ENCODE measurements at places on chromosomes 3 and 15.
A peak's percentile ranks its signal among the peaks of the same experiment; 100 is the strongest.

DNA sequence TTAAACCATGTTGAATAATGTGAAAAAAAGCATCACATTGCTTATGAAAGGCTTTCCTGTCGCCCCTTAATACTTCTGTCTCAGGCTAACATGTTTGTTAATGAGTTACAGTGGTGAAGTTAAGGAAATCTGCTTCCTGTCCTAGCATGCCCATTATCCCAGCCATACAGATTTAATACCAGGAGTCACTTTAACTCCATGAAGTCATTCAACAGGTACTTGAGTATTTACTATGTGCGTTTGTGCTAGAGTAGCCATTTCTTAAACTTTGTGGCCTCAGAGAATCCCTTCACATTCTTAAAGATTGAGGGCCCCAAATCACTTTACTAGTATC, 10.1 kb upstream of the SETD5 start:
- no peak for DNase-seq

DNA sequence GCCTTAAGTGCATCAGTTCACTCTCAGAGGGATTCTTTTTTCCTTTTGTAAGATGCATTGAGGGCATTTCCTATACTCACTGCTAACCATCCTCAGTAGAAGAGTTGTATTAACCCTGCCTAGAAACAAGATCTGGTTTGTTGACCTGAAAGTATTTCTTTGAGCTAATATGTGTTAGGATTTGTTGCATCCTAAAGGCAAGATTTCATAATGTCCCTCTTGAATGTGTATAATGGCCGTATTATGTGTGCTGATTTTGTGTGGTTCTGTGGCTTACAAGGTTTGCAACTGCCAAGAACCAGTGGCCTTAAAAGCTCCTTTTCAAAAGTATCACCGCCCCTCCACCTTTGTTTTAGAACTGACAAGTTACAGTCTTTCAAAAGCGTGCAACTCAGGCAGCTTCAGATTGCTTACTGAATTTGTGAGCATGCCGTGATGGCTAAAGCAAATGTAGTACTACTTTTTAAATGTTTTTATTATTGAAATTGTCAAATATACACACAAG, 182.0 kb upstream of the BHLHE40 start:
- no peak for DNase-seq

- no peak for DNase-seq
Observed at GRCh38 chr3:101950510-101950909, 101.2 kb downstream of the NFKBIZ start.

- no peak for DNase-seq
Observed at GRCh38 chr15:50613600-50613999, 67.1 kb upstream of the USP50 start.

DNA sequence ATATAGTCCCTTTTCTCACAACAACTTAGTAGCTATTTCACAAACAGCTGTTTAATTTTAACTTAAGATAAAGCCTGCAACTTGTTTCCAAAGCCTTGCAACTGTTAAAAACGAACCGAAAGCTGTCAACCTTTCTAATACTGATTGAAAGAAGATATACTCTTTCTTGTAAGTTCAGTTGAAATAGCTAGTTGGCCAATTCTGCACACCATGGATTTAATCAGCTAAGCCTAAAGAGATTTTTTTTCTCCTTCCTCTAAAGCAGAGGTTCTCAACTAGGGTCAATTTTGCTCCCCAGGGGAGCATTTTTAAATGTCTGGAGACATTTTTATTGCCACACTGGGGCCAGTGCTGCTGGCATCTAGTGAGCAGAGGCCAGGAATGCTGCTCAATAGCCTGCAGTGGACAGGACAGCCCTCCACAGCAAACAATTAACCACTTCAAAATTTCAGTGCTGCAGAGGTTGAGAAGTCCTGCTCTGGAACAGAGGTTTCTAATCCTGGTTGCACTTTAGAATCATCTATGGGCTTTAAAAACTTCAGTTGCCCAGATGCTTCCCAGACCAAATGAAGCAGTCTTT, 26.2 kb downstream of the MINDY4B start:
- DNase-seq, result no peak

DNA sequence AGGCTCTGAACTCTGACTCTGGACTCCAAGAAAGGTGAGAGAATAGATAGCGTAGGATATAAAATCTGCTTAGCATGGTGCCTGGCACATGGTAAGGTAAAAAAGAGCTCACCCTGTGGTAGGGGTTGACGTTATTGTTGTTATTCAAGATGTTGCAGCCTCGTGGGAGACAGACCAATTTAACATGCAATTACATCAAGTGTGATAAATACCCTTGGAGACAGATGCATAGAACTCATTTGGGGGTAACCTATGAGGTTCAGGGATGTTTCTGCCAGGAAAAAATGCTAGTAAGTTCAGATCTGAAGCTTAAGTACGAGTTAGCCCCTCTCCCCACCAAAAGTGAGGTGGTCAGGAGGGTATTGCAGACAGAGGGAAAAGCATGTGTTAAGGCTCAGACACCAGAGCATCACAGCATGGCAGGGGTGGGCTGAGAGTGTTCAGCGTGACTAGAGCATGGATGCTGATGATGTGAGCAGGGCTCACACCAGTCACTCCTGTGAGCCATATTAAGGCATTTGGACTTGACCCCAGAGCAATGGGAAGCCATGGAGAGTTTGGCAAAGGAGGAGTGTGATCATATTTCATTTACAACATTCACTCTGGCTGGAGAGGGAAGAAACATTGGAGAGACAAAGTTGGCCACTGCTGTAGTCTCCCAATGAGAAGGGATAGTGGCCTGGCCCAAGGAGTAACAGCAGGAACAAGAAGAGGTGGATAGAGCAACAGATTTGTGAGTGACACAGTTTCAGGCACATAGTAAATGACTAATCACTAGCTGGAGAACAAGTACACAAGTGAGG, 181.0 kb downstream of the UACA start:
- no peak for DNase-seq

DNA sequence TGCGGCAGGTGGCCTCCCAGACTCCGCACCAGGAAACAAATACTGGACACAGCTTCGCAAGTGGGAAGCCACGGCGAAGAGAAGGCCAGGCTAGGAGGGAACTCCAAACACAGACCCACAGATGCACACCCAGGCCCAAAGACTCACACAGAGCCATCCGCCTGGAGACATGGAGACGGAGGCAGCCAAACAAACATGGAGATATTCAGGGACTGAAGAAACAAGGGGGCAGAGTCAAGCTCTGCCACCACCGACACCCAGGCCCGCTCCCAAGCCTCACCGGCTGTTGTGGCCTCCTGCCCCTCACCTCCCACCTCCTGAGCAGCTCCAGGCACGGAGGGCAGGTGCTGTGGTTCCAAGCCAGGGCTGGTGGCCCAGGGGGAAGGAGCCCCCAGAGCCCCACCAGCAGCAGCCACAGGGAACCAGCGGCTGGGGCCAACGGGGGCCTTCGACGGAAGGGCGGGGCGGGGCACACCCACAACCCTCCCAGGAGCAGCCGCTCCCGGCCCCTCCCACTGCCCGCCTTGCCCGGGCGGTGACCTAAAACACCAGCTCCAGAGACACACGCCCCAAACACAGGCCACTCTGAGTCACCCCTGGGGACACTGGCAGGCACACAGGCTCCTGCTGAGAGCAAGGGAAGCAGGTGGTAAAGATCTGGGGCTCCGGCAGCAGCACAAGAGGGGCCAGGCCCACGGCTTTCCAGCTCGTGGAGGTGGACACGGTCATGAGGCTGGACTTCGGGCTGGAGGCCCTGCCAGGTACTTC, 31.9 kb downstream of the TNK2 start:
- DNase-seq, result peak; percentile 31

DNA sequence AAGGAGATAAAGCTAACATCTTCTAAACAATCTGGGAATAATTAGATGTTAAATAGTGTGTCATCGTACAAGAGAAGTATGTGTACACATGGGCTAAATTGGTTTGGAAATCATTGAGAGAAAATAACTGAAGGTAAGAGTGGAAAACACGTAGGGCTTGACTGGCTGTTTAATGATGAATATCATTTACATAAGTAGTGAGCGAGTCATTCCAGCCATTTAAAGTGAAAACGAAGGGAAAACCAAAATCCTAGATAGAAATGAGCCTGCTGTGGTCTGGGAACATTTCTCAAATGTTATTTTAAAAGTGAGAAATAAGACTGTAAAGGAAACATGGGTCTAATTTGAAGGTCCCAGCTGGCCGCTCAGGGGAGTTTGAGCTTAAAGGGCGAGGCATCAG, 41.9 kb upstream of the KCNMB2 start:
- DNase-seq, result no peak

GRCh38 chr3:156253150-156253549, 132.8 kb downstream of the KCNAB1 start:
- no peak for DNase-seq

DNA sequence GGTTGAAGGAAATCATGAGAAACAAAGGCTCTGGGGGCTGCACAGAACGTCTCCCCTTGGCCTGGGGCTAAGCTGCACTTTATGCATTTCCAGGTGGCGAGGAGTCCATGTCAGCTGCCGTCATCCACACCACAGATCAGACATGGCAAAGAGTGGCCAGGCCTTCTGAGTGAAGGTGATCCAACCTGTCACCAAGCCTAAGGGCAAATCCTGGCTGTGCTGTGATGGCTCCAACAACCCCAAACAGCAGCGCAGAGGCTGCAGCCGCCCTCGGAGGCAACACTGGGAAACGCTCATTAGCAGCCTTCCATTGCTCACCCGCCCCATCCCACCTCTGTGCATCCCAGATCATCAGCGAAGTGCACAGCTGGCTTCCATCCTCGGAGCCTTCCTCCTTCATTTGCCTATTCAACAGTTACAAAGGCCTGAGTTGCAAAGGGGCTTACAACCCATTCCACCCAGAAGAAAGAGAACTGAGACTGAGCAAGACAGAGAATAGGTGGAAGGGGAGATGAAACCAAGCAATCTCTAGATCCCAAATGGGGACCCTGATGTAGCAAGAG, 55.7 kb downstream of the SRGAP3 start:
- DNase-seq, result no peak

DNA sequence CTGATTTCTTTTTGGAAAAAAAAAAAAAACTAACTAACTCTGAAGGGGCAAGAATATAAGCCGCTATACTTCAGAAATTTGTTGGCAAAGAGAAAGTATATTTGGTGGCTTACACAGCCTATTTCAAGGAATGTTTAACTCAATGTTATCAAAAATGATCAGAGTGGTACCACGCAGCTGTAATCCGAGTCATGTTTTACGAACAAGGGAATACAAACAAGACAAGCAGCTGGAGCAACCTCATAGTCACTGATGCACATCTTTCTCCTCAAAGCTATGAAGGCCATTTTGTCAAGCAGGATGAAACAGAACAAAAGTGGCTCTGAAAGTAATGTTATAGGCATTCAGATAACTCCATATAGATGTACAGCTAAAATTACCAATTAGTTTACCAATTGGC, 81.2 kb downstream of the SCAPER start:
- DNase-seq, result no peak

- DNase-seq, result no peak
Observed at GRCh38 chr3:149969110-149969939, 1.4 kb downstream of the PFN2 start.

GRCh38 chr3:150739200-150739863, 23.6 kb downstream of the SIAH2 start:
- DNase-seq, result no peak

DNA sequence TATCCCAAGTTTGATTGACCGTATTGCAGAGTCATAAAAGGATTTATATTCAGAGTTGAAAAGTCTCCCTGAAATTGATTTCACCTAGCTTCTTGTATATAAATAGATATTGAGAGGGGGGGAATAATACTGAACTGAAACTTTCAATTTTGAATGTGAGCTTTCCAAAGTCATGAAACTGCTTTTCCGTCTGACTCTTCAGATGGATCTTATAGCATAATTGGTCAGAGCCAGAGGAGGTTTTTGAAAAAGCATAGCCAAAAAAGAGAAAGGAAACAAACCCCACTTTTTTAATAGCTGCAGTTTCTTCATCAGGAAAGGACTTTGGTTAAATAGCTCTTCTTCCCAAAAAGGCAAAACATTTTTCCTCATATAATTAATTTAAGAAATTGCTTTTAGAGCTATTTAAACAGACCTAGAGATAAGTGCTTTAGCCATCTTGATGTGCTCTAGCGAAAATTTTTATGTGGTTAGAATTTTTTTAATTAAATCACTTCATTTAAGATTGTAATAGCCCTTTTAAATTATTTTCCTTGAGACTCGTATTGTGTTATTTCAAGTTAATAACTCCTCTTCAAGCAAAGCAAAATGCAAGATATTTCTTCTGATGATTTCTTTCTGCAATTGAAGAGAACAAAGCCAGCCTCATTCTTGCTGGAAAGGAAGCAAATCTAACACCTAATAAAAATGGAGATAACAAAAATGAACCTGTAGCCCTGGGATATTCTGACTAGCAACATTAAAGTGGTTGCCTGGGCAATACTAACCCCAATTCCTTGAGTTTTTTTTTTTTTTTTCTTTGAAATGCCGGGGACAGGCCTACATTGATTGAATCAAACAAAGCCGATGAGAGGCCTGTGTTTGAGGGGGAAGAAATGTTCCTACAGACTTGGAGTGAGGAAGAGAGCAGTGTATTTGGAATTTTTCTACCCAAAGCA, 173.6 kb downstream of the PTPRG start:
- DNase-seq, result no peak

DNA sequence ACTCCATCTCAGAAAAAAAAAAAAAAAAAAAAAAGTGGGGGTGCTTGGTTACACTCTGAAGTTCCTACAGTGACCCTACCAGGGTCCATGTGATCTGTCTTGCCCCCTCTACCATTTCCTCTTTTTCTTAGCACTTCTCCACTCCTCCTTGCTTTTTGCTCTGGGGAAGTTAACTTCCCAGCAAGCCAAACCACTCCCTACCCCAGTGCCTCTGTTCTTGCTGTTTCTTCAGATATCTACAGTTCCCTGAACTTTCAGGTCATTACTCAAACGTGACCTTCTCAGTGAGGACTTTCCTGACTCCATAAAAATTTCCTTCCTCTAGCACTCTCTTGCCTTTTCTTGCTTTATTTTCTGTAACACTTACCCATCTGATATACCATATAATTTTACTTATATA, 61.1 kb upstream of the GCNT3 start:
- DNase-seq, result no peak

- no peak for DNase-seq
Observed at GRCh38 chr3:183265157-183265642, 12.1 kb downstream of the B3GNT5 start.

- no peak for DNase-seq
Observed at GRCh38 chr3:15387171-15387581, 40.2 kb downstream of the METTL6 start.

DNA sequence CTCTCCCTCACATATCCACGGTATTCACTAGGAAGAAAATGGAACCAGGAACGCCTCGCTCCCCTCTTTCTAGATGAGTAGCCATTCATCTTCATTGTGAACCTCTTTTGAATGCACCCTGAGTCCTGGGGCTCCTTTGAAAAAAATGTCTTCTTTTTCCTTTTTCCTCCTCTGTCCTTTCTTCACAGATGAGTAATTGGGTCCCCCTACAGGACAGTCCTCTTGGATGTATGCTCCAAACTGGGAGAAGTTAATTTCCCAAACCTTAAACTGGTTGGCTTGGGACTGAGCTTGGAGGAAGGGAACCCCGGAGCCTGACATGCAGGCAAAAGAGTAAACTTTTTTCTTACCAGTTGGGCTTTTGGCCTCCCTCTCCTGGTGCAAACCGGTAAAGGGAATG, 108.8 kb downstream of the DPH6 start:
- DNase-seq, result no peak
